ENCODE measurements at places on chromosomes 2 and 18.

DNA sequence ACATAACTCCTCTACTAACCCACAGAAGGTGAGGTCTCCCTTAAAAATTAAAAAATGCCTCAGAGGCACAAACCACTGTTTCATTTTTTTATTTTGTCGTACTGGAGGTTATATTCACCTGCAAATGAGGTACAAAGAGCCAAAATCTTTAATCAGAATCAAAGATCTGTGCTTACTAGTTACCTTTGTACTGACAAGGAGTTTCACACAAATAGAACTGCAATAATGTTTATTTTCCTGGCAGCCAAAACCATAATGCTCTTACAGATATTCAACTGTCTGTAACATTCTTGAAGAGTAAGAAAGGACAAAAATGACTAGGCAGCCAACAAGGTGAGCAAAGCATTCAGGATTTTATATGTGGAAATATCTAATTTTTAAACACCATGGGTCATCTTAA is 105.1 kb upstream of the NOL4 start:
- no peak for DNase-seq

DNA sequence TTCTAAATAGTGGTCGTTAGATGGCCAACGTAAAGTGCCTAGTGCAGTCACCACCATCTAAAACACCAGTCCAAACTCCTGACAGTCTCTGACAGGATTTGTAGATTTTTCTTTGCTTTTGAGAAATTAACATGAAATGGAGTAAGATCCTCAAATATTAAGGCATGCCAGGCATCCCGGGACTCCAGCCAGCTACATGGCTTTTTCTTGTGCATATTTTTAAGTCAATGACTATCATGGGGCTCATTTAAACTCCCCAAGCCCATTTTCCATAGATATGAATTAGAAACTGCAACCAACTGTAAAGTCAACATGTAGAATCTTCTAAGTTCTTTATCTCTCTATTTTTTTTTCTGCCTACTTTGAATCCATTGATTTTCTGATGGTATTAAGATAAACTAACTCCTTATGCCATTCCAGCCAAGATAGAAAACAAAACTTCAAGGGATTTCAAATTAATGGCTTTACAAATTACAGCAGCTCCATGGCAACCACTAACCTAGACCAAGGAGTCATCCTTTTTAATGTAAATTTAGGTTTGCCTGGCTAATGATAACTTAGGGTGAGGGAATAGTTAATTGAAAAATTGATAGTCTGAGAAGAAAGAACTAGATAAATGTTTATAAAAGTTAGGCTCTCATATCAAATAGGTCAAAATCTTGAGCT is 764.1 kb upstream of the NXPH2 start:
- no peak for DNase-seq

DNA sequence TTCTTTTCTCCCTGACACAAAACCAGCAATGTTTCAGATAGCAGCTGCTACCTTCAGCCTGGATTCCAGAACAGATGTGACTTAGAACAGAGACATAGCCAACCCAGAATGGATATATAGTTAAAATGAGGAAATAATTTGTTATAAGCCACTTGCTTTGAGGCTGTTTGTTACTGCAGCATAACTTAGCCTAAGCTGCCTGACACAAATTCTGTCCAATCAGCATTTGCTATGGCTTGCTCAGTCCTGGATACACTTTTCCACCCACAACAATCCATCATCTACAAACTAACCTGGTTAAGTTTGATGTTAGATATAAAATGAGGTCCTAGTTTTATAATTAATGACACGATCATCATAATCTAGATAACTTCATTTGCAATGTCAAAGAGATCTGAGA is 480.4 kb downstream of the NR4A2 start:
- no peak for DNase-seq

- no peak for DNase-seq
Observed at GRCh38 chr2:62858231-62858832, 152.8 kb downstream of the EHBP1 start.

- DNase-seq: no peak
Observed at GRCh38 chr2:195252018-195252417, 405.0 kb upstream of the SLC39A10 start.

GRCh38 chr2:160306985-160307384 is 106.9 kb upstream of the ITGB6 start:
- DNase-seq: no peak

GRCh38 chr2:72932045-72932740 is 14.9 kb downstream of the EMX1 start:
- DNase-seq: no peak

DNA sequence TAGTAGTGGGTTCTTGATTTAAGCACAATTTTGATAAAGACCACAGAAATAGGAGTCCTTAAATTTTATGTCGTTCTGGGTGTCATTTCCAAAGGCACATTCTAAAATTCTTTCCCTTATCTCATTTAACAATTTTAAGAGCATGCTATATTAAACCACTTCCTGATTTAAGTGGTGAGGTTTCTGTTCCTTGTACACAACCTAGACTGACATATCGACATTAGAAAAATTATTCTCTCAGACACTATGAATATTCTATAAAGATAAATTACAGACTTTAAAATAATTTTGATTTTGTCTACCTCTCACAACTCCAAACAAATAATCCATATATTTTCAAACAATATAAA is 923.8 kb downstream of the LRP1B start:
- DNase-seq: no peak

GRCh38 chr2:108314586-108315296 is 26.0 kb downstream of the SULT1C2 start:
- no peak for DNase-seq

DNA sequence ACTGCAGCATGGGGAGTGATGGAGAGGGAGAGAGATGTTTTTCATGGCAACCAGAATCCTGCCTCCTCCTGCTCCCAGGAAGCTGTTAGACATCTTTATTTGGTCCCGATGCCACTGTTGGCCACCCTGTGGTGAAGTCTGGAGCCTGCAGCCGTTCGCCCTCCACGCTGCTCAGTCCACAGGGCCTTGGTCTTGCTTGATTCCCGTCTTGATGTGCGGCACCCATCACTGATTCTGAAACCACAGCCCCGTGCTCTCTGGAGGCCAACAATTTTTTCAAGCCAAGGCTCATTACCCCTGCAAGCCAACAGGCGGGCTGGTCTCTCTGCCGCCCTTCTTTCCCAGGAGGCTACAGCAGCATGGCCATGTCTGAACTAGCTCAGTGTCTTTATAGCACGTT is 24.5 kb downstream of the SIGLEC15 start:
- DNase-seq: no peak

DNA sequence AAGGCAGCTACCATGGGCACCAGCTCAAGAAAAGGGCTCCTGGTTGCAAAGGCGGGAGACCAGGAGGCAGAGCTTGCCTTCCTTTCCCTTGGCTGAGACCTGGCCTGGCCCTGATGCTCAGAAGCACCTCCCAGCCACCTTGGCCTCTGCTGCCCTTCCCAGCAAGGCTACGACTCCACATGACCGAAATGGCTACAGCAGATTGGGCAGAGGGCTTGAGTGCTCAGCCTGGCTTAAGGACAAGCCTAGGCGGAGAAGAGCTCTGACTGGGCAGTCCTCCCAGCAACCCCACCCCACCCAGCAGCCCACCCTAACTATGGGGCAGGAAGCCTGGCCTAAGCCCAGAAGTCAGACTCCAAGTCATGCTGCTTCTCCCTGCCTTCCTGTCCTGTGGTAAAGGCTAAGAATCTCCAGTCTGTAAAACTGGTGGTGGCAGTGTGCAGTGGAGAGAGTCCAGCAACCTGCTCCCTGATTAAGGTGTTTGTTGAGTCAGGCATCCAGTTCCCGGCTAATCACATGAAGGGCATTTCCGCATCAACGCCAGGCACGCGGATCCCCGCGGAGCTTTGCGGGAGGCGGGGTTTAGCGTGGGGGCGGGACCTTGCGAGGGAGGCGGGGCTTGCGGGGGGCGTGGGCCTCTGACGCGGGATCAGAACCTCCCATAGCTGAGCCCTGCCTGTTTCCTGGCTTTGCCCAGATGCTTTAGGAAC is 256.0 kb downstream of the BCL11A start:
- DNase-seq: no peak

GRCh38 chr2:26043862-26044696 is 10.2 kb downstream of the RAB10 start:
- DNase-seq: no peak

DNA sequence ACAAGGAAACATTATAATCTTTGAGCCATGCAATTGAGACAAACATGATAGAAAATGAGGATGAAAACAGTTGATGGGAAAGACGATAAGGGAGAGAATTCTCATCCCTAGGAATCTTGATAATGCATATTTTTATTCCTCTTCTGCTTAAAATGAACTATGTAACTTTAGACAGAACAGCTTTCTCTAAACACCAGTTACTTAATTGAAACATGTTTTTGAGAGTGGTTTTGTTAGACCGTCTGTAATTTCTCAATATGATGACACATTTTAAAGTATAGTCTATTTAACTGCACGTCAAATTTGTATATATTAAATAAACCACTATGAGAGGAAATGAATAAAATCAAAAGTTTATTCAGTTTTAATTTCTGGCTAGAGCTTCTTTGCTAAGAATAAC is 1453.9 kb upstream of the NXPH2 start:
- DNase-seq: no peak

GRCh38 chr18:25176518-25177042 is 175.4 kb downstream of the ZNF521 start:
- no peak for DNase-seq

GRCh38 chr2:402721-403120 is 114.8 kb upstream of the ALKAL2 start:
- DNase-seq: no peak

GRCh38 chr2:174666312-174666711 is 68.7 kb upstream of the WIPF1 start:
- no peak for DNase-seq

DNA sequence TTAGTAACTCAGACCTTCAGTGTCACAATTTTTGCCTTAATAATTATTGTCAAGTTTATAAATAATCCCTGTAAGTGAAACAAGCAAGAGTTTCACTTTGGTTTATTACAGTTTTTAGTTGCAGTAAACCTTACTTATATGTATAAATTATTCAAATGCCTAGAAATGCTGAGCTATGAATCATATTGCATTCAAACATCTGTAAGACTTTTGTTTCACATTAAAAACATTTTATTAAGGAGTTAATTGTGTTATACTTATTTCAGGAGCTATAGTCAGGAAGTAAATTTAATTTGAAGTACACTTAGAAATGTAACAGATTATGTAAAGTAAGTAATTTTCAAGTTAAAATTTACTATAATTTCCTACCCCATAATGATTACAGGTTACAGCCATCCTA is 3.9 kb upstream of the ETAA1 start:
- DNase-seq: no peak

DNA sequence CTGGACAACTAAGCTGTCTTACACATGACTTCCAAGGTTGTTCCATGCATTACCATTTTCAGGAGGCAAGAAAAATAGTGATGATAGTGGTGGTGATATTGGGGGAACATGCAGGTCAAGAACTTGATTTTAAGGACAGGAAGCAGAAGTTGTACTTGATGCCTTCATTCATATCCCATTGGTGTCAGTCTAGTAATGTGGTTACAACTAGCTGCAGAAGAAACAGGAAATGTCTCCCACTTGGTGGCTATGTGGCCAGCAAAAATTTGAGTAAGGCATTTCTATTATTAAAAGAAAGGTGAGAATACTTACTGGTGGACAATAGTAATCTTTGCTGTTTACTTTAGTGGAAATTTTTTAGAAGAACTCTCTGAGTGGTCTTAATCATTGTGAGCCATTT is 103.4 kb downstream of the ALMS1 start:
- DNase-seq: no peak

DNA sequence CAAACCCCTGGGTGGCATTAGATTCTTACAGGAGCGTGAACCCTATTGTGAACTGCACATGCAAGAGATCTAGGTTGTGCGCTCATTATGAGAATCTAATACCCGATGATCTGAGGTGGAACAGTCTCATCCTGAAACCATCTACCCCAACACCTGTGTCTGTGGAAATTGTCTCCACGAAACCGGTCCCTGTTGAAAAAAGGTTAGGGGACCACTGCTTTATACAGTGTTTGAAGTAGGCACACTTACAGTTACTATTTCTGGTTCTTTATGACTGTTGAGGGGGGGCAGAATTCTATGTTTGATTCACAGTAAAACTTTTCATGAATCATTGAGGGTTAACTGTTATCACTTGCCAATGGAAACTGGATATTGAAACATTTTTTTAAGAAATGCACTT is 72.0 kb downstream of the RIF1 start:
- no peak for DNase-seq

DNA sequence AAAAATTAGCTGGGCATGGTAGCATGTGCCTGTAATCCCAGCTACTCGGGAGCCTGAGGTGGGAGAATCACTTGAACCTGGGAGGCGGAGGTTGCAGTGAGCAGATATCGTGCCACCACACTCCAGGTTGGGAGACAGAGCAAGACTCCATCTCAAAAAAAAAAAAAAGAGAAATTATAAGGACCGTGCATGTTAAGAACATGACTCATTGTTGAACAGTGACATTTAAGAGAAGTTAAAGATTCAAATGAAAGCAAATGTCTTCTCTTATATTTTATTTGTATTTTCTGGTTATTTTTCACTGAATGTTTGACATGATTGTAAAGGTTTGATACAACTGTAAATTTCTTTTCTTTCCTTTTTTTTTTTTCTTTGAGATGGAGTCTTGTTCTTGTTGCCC is 69.6 kb downstream of the APLF start:
- DNase-seq: no peak

- no peak for DNase-seq
Observed at GRCh38 chr2:160956243-160956802, 203.9 kb upstream of the TANK start.

- no peak for DNase-seq
Observed at GRCh38 chr18:58258692-58259342, 214.8 kb downstream of the NEDD4L start.

- DNase-seq: no peak
Observed at GRCh38 chr2:174328961-174329715, 5.6 kb upstream of the SP9 start.

- no peak for DNase-seq
Observed at GRCh38 chr2:234251326-234252271, 201.1 kb downstream of the SPP2 start.

DNA sequence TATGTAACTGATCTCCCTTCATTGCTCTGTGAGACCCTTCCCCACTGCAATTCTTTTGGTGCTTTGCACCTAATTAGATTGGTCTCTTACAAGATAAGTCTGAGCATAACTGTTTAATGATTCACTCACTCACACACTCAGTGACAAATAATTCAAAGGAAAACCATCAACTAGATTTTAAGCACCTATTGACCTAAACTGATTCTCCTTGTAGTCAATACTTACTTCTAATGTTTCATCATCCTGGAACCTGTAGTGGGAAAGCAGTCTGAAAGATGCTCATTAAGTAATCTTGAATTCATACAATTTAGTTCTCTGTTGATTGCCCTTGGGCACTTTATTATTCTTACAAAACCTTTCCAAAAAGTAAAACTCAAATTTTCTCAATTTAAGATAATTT is 74.3 kb upstream of the COL5A2 start:
- no peak for DNase-seq

GRCh38 chr2:40348665-40349064 is 103.2 kb downstream of the SLC8A1 start:
- DNase-seq: no peak
